ENCODE measurements at places on chromosomes 3 and 15. TPM values are rescaled to one million over a fixed set of nuclear protein-coding genes. Genes with fewer than 3 reads are reported as not detected.

The C3orf85 gene
- not detected for total RNA-seq

DNA sequence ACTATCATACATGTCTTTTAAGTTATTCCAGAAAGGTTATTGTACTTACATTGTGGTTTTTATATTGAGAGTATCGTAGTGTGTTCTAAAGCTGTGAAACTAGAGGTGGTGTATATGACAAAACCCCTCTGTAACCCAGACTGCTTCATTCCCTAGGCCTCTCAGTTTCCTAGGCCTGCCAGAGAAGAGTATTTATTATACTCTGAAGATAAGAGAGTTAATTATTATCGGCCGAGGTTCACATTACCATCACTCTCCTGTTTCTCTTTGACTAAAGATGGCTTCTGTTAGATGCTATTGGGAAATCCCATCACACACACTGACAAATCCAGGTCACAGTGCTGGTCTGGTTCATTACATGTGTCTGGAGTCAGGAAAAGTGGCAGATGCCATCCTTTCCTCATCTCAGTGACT, 20.5 kb downstream of the EXOSC7 start:
- no peak for DNase-seq

DNA sequence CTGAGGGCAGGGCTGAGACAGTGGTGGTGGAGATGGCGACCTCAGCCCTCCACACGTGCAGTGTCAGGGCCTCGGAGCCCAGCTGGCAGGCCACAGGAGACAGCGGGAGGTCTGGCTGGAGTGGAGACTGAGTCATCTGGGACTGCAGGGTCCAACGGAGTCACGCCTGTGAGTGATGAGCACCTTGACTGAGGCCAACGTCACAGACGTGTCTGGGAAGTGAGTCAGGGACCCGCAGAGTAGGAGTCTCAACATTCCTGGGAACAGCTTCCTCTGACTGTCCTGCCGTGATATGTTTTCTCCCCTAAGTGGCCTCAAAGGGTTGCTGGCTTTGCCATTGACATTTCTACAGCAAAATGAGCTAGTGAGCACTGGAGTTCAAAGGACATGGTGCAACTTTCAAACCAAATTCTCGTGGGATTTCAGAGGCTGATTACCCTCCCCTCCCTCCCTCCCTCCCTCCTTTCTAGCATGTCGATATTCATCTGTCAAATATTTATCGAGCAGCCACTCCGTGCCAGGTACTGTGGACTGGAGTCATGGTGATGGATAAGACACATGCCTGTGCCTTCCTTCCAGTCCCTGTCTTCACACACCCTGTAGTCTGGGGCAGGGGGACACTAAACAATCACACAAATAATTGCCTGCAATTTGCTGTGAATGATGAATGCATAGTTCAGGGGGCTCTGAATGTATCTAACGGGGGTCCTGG, 53.3 kb upstream of the AMOTL2 start:
- DNase-seq: peak; percentile 94

The GOLGA8T gene
- under 0.01 TPM for total RNA-seq

The HYKK gene
- total RNA-seq: 2.3 TPM

The SENP8 gene
- total RNA-seq: 2.6 TPM

GRCh38 chr15:41990243-41990605, 17.9 kb upstream of the EHD4 start:
- no peak for DNase-seq

DNA sequence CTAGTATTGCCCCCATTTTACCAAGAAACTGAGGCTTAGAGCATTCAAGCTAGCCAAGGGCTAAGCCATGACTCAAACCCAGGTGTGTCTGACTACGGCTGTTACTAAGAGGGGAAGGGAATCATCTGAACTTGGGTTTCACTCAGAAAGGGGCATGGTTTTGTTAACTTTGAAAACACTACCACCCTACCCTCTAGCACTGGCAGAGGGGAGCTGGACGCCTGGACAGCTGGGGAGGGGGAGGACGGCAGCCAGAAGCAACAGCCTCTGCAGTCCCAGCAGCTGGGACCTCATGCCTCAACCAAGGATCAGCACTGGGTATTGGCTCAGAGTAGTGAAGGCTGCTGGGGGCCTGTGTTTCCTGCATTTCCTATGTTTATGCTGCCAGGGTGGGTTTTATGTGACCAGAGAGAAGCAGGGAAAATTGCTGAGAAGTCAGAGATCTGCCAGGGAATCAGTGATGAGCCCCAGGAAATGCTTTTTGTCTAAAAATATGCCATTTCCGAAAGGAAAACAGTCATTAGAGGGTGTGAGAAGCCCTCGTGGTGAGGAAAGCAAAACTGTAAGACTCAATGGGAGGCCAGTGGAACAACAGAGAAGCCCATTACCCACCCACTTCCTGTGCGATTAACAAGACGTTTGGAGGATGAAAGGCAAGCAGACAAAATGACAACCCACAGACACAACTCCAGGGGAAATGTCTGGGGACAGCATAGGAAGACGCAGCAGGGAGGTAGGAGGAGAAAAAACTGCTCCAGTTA, 41.2 kb downstream of the LIPC start:
- DNase-seq: peak; percentile 44

The CD276 gene
- 81.2 TPM for total RNA-seq

The FMN1 gene
- total RNA-seq: 8.6 TPM

DNA sequence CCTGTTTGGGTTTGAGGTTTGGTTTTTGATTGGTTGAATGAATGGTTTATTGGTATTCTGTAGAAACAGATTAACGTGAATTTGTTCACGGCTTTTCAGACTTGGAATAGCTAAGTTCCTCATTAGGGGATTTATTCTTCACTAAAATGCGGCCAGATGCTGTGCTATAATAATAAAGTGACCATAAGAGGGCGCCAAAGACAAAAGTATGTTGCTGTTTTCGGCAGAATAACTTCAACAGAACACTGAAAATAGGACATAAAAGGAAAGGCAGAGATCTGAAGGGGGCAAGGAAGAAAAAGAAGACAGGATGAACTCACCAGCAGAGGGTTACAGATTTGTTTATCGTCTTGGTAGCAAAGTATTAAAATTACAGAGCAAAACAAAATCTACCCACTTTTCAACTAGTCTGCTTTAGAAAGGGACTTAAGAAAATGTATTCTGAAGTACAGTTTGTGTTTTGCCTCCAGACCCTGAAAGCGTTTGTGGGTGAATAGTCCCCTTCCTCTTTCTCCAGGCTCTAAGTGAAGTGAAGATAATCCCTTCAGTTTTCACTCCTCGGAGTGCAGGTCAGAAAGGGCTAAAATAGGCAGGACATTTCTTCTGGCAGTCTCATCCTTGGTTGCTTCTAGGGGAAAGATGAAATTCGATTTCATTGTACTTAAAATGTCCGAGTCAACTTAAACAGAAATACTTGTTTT, 147.6 kb downstream of the IL20RB start:
- DNase-seq: peak; percentile 70

DNA sequence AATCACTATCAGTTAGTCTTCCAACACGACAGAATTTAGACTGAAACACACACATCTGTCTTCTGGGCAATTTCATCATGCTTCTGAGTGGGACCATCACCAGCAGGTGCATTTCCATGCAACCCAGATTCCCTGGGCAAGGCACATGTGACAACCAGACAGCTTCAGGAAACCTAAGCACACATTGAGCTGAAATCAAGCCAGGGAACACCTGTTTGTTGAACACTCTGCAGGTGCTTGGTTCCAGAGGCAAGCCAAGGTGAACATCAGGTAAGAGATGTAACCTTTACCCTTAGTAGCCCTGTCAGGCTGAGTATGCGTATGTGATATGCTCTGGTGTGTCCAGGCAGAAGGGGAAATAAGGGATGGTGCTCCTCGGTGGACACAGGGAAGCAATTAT, 3.3 kb upstream of the PSMD2 start:
- no peak for DNase-seq

GRCh38 chr3:155024006-155024638, 56.0 kb upstream of the MME start:
- DNase-seq: peak; percentile 63

GRCh38 chr3:156816794-156817645, 9.1 kb upstream of the LEKR1 start:
- peak; percentile 92 for DNase-seq

The THBS1 gene
- total RNA-seq: 8,241 TPM

The FETUB gene
- not detected for total RNA-seq

The RNF168 gene
- 17.1 TPM for total RNA-seq

The TMEM108 gene
- 0.32 TPM for total RNA-seq

DNA sequence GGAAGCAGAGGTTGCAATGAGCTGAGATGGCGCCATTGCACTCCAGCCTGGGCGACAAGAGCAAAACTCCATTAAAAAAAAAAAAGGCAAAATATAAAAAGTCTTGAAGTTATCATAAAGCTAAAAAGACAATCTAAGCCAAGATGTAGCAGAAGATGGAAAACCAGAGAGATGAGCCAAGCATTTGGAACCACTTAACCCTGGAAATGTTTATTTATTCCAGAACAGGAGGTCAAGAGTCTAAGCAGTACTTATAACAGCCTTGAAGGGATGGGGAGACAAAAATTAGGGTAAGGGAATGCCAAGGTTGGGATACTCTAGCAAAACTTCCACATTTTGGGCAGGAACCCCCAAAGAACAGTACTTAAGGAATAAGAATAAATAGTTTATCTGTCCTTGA, 30.1 kb downstream of the FAIM start:
- DNase-seq: peak; percentile 23

GRCh38 chr15:78353093-78353492, 12.9 kb downstream of the CRABP1 start:
- no peak for DNase-seq

DNA sequence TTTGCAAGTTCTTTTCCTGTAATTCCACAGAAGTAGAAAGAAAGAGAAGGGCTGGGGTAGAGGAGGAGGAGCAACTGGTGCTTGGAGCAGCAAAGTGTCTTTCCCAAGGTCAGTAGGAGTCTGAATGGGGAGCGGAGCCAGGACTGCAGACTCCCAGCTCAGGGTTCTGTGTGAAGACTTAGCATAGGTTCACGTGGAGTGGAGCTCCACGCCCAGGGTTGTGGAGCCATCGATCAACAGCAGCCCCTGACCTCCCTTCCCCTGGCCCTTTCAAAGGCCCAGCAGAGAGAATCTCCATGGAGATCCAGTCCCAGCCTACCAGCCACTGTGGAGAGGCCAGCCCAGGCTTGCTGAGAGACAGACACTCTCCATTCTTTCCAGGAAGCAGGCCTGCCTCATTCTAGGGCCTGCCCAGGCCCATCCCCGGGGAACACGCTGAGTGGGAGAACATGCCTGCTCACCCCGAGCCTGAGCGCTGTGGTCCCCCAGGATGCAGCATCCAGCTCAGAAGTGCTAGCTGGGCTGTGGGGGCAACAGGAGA, 62.1 kb downstream of the CORO2B start:
- DNase-seq: no peak

The LNP1 gene
- total RNA-seq: 4.2 TPM

The LDHAL6B gene
- not detected for total RNA-seq

GRCh38 chr3:30597131-30597768, 9.2 kb upstream of the TGFBR2 start:
- peak; percentile 89 for DNase-seq

- DNase-seq: no peak
Observed at GRCh38 chr3:162704238-162704637, 1207.6 kb downstream of the OTOL1 start.

GRCh38 chr15:94100863-94101262, 130.5 kb upstream of the MCTP2 start:
- DNase-seq: no peak

- DNase-seq: peak; percentile 64
Observed at GRCh38 chr15:57503911-57504598, 87.6 kb upstream of the MYZAP start.

All from fibroblast of villous mesenchyme (primary cell).